Aorta (tissue), 5 donors: ENCODE measurements at places on chromosomes 16 and 17.

GRCh38 chr16:11503566-11503965 is 83.2 kb downstream of the LITAF start:
- no peak for DNase-seq

- DNase-seq: no peak
These were observed 27.0 kb downstream of the CEP95 start for GRCh38 chr17:64533784-64534183.

DNA sequence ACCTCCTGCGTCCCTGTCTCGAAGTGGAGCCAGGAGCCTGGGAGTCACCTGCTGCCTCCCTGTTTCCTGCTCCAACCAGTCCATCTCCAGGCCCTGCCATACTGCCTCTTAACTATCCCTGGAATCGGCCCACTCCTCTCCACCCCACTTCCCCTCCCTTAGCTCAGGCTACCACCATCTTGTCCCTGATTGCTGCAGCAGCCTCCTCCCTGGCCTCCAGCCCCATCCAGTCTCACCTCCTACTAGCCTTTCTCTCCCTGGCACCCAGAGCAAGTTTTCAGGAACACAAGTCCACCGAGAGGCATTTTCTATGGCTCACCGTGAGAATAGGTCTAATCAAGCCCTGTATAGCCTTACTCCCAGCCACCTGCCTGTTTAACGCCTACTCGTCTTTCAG is 865 bp upstream of the CAMKK1 start:
- no peak for DNase-seq

GRCh38 chr17:30104575-30105339 is 11.9 kb upstream of the NSRP1 start:
- DNase-seq: peak; percentile 85

DNA sequence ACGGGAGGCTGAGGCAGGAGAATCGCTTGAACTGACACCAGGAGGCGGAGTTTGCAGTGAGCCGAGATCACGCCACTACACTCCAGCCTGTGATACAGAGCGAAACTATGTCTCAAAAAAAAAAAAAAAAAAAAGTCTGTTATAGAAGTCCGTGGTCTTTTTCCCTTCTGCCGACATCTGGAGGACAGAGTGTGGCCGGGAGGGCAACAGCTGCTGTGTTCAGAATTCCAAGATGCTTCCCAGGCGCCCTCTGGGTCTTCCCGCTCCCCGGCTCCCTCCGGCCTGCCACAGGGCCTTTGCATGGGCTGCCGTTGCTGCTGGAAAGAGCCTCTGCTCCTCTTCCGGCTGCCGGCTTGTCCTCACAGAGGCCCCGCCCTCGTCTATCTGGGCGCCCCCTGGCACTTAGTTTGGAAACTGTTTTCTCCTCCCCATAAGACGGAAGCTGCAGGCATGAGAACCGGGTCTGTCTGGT is 2.4 kb upstream of the CACNA1H start:
- DNase-seq: no peak

- peak; percentile 93 for DNase-seq
These were observed 6.7 kb downstream of the CCDC57 start for GRCh38 chr17:82205720-82206508.

DNA sequence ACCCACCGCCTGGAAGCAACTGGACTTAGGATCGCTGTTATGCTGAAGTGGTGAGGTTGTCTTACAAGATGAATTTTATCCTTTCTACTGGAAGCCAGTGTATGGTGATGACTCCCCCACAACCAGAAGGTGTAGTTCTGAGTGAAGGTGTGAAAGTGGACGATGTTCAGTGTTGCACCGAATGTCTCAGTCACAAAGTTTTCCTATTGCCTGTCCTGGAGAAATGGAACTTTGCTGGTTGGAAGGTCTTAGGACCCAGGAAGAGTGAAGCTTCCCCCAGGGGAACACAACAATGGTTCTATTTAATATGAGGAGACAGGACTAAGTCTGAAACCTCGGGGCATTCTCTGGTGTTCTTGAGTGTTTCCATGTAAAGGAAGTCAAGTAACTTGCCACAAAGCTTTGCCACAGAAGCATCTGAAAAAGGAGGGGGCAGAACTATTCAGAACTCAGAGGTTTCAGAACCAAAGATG is 44.2 kb downstream of the USP22 start:
- no peak for DNase-seq

DNA sequence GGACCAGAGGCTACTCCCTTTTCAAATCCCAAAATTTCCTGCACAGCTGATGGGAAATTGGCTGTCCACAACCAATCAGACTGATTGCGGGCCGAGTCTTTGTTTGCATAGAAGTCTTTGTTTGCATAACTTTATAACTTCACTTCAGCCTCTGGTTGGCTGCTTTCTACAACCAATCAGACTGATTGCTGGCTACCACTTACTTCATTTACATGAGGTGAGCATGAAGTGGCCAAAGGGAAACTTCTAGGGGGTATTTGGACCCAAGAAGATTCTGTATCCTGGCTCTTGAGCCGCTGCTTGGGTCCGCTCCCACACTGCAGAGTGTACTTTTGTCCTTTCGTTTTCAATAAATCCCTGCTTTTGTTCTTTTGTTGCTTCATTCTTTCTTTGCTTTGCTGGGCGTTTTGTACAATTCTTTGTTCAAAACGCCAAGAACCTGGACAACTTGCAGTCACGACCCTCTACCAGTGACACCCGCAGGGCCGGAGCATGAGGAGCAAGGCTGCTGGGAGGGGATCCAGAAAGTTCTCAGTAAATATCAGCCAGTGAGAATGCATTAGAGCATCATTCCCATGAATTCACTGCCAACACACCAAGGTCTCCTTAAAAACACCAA is 67.5 kb downstream of the IQCK start:
- DNase-seq: no peak

DNA sequence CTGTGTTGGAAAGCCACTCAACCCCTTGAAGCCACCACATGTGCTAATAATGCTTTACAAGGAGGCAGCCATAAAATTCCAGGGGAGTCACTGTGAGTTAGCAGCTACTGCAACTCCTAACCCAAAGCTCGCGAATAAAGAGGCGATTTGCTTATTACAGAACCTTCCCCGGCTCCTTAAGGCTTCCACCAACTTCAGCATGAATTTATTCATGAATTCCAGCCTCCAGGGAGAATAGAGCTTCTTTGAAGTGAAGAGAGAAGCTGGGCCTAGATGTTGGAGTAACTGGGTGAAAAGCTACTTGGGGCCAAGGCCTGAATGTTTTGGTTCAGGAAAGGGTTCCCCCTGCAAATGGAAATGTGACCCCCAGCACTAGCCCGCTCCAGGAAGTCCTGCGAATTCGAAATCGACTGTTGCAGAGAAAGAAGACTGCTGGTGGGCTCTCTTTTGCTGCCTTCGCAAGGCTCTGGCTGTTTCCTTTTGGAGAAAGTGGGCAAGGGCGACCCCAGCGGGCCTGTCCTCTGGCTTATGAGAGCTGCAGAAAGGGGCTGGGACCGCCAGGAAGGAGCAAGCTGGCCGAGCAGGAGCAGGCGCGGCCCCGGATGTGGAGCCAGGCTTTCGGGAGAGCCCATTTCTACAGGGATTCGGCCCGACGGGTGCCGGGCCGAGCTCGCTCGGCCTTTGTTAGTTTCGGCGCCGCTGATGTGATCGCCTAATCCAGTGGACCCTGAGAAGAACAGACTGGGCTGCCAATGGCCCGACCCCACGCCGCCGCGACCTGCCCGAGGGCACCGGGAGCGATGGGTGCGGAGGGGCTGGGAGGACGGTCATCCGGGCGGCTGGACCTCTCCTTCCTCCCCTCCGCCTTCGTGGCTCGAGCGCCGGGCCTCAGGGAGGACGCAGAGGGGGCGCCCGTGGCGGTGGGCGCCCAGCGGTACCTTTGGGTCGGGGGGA is 7.6 kb downstream of the CBX8 start:
- peak; percentile 41 for DNase-seq

- no peak for DNase-seq
These were observed 728.3 kb upstream of the CDH8 start for GRCh38 chr16:62764572-62764971.

DNA sequence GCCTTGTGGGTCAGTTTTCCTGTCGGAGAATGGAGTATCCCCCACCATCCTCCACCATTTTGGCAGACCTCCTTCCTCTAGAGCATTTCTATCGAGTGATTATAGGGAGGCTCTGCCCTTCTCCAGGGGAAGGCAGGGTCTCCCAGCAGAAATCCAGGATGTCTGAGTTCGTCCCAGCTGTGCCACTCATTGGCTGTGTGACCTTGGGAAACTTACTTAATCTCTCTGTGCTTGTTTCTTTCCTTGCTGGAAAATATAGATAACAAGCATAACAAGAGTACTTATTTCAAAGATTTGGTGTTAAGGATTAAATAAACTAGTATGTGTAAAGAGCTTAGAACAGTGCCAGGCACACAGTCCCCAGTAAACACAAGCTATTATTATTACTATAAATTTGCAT is 14.8 kb downstream of the ATP2A3 start:
- no peak for DNase-seq

- DNase-seq: no peak
These were observed at the start of gene ZACN for GRCh38 chr17:76078860-76079534. ZACN (plus strand) TSS chr17:76079182; CDS start chr17:76079265, 83 bp downstream.

DNA sequence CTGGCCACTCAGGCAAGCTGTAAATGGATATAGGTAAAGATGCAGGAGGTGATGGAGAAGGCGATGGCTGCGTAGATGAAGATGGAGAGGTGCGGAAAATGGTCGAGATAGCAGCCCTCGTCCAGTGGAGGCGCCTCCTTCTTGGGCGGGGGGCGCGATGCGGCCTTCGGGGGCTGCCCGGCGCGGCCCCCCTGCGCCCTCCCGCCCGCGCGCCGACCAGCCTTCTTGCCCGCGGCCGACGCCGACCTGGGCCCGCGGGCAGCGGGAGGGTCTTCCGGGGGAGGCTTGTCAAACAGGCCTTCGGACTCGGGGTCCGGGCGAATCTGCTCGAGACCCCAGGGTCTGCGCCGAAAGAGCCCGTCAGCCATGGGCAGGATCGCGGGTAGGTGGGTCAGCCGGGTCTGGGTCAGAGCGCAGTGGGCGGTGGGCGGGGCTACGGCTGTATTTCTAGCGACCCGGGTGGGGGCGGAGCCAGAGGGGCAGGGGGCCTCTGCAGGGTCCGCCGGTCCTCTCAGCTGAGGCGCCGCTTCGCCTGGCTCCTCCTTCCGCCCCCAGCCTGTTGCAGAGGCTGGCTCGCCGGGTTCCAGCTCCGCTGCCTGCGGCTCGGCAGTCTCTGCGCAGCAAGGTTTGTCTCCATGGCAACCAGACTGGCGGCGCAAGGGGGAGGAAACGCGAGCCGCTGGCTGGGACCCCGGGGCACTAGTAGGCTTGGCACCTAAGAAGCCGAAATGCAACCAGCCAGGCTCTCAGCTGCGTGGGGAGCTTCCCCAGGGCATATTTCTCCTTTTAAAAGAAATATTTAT is 14.4 kb downstream of the MIS12 start:
- peak; percentile 92 for DNase-seq

GRCh38 chr17:82900741-82901140 is 60.9 kb upstream of the ZNF750 start:
- peak; percentile 84 for DNase-seq

GRCh38 chr16:65125322-65125721 is 3.5 kb upstream of the CDH11 start:
- no peak for DNase-seq

- DNase-seq: no peak
These were observed 14.9 kb upstream of the MAPK3 start for GRCh38 chr16:30137897-30138296.

GRCh38 chr16:518858-519257 is 8.7 kb upstream of the CAPN15 start:
- DNase-seq: peak; percentile 39

- DNase-seq: no peak
These were observed 85.7 kb upstream of the XYLT1 start for GRCh38 chr16:17556276-17557052.

DNA sequence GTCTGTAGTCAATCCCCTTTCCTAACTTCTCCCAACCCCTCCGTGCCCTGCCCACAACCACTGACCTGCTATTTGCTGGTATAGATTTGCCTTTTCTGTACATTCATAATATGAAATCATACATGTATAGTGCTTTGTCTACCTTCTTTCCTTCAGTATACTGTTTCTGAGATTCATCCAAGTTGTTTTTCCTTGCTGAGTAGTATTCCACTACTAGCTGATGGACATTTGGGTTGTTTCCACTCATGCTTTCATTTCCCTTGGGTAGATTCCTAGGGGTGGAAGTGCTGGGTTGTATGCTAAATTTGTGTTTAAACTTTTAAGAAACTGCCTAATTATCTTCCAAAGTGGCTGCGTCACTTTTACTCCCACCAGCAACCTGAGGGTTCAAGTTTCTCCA is 27.7 kb downstream of the CSNK2A2 start:
- DNase-seq: no peak

GRCh38 chr16:2034696-2035430 is 8.2 kb downstream of the NHERF2 start:
- no peak for DNase-seq

- DNase-seq: no peak
These were observed at the start of gene KRTAP2-3 for GRCh38 chr17:41060052-41060604. KRTAP2-3 (minus strand) TSS chr17:41060114; CDS start chr17:41060050, 64 bp downstream.

- no peak for DNase-seq
These were observed 6.2 kb downstream of the LLGL2 start for GRCh38 chr17:75531721-75532072.

DNA sequence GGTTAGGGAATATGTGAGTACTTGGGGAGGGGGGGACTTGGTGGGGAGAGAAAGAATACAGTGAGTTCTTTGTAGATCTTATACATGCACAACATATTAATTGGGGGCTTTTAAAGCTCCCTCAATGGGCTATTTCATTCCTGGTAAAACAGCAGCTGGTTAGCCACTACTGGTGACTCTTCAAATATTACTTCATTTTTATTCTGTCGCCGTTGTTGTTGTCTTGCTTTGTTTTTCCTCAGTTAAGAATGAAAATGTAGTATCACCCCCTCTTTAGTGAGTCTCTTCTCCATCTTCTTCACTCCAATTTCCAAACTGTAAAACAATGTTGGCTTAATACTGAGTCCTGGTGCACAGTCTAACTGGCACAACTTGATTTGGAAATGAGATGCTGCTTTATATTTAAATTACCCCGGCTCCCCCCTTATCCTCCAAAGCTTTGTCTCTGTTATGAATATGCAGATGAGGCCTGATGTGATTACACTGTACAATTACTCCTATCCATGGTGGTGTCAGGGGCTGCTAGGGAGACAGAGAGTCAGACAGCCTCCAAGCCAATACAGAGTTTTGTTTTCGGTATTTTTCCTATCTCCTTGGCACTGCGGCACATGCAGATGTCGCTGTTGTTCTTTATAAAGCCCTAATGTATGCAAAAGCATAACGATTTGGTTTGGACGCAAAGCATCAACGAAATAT is 256.9 kb upstream of the PMFBP1 start:
- no peak for DNase-seq
